Central memory CD4-positive, alpha-beta T cell (primary cell): ENCODE measurements at places on chromosomes 6 and 20.

DNA sequence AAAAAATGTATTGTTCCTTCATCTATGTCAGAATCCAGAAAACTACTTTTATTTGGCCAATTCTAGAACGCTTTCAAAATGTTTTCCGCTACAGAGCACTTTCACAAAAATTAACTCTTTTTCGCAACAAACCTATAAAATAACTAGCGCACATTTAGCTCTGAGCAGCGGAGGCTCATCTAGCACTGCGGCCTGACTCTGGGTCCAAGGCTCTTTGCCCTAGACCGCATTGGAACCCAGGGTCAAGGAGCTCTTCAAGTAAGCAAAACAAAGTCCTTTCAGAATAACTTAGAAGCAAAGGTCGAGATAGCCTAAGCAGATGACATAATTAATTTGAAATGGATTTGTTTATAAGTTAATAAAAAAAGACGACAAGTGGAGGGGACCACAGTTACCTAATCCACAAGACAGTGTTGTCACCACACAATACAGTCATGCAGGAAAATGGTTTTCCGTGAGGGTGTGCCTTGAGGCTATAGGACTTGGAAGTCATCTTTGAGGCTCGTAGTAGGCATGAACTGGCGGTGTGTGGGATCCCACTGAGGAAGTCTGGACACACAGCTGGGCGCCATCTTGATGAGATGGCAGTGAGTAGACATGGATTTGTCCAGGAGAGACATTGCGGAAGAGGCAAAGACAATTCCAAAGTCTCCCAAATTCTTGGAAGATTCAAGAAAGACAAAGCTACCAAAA lies 29.2 kb upstream of the IRF4 start:
- DNase-seq = no peak

DNA sequence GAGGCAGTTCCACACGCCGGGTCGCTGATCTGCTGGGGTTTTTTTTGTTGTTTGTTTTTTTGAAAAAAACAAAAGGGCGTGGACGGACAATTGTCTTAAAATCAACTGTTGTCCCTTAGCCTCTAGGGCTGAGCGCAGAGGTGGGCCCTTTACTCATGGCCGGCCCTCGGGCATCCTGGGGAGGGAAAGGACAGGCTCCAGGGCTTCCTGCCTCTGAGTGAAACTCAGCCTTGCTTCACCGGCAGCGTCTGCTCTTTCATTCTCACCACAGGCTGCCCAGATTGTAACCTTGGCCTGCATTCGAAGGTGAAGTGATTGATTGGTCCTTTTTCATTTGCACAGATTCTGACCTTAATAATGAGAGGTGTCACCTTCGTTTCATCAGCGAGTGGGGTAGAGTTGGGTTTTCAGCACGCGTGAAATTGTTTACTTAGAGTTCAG lies 797 bp downstream of the SMIM13 start:
- no peak for DNase-seq

- DNase-seq = no peak
Measured at GRCh38 chr20:6439737-6440442, 317.1 kb upstream of the FERMT1 start.

GRCh38 chr6:50249493-50249892 lies 199.8 kb upstream of the DEFB112 start:
- DNase-seq = no peak

GRCh38 chr20:38065764-38066375 lies 32.3 kb downstream of the RPRD1B start:
- DNase-seq = no peak

GRCh38 chr6:43729537-43729936 lies 40.5 kb upstream of the VEGFA start:
- no peak for DNase-seq

DNA sequence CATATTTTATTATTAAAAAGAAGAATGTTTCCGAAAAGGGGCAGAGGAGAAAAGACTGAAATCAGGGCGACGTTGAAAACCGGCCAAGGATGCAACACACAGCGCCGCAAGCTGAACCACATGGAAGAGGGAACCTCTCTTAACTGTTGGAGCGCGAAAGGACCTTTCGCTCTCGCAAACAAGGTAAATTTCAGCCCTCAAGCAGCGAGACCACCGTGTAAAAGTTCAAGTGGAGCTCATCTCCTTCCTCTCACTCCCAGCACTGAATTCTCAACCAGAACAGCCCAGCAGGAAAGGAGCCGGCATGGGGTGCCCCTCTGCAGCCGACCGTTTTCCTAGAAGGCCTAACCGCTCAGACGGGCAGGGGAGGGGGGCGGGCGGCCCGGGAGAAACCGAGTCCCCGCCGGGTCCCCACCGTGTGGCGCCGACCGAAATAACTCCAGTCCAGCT lies 621 bp downstream of the GPR63 start:
- peak; percentile 1 for DNase-seq

DNA sequence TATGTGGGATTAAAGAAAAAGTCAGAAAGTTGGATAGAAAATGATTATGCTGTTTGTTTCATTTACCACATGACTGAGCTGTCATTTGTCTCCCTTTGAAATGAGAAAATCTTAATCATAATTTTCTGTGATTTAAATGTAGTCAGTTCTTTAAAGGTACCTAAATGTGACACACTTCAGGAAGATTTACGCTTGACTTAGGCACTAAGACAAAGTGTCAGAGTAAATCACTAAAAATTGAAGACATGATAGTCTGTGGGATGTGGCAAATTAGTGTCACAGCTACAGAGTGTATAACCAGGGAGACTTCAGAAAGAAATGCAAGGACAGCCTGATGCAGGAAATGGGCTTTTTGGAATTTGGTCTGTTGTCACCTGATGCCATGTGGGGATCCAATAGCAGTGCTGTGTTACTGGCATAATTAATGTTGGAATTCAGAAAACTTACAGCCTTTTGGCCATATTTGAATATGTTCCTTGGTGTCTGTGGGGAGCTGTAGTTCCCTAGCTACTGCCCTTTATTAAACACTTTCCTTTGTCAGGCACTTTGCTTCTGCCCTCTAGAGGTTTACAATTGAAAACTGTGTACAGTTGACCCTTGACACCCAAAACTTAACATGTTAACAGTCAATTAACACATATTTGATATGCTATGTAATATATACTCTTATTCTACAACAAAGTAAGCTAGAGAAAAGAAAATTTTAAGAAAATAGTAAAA lies 493.8 kb downstream of the UTRN start:
- DNase-seq = no peak

GRCh38 chr6:31676322-31676903 lies 4.5 kb downstream of the LY6G5C start:
- DNase-seq = no peak

DNA sequence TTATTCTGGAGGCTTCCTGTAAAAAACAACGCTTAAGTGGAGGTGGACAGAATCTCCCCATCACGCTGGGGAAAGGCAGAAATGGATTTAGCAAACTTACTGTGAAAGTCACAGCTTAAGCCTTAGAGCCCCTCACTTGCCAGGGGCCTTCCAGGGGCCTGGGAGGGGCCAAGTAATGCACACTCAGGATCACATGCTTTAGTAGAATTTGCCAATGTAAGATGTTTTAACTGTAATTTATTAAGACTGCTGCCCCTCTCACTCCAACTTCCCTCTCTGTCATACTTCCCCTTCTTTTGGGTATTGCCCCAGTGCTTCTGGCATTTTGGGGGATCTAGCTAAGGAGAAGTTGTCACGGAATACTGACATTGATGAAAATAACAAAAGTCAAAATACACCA lies 12.6 kb upstream of the ADA start:
- DNase-seq = no peak

DNA sequence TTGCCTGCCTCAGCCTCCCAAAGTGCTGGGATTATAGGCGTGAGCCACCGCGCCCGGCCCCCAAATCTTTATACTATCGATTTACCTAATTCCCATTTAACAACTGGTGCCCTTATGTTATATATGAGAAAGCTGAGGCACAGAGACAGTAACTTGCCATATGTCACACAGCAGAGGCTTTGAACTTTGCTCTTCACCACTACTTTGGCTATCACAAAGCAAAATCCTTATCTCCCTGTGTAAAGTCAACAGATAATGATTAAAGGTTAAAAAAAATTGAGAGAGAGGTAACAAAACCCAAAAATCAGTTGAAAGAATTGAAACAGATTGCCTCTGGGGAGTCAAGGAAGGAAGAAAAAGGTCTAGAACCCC lies 22.3 kb downstream of the ILRUN start:
- no peak for DNase-seq

GRCh38 chr20:4026093-4026601 lies 10.8 kb upstream of the RNF24 start:
- DNase-seq = no peak

DNA sequence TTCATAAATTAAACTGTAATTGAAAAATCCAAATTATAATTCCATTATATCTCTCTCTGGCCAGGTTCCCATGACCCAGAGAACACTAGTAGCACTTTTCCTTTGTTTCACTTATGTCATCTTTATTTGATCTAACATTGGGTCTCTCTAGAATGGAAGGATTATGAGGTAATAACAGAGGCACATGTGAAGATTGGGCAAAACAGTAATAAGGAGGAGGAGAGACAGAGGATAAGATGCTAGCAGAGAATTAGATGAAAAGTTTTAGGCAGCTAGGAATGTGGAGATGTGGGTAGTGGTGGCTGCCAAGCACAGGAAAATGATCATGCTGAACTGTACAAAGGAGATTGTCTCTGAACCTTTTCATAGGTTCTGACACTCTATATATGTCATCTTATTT lies 3.3 kb downstream of the TAB2 start:
- no peak for DNase-seq

DNA sequence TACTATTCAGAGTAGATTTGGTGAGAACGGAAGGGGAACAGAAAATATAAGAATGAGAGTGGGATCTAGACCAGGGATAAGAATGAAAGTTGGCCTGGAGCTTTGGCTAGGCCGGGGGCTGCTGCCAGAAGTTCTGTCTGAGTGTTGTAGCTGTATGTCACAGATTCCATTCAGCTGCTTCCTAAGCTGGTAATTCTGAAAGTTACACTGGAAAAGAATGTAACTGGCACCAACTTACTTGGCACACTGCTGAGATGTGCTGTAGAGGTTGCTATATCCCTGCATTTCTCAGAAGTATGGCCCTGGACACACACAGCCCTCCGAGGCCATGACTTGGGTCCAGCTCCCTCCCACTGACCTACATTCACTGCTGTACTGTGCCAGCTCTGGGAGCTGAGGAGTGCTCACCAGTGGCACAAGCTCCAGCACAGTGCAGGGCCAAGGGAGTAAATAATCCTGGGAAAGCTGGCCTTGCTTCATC lies 25.8 kb upstream of the TMEM217 start:
- no peak for DNase-seq

DNA sequence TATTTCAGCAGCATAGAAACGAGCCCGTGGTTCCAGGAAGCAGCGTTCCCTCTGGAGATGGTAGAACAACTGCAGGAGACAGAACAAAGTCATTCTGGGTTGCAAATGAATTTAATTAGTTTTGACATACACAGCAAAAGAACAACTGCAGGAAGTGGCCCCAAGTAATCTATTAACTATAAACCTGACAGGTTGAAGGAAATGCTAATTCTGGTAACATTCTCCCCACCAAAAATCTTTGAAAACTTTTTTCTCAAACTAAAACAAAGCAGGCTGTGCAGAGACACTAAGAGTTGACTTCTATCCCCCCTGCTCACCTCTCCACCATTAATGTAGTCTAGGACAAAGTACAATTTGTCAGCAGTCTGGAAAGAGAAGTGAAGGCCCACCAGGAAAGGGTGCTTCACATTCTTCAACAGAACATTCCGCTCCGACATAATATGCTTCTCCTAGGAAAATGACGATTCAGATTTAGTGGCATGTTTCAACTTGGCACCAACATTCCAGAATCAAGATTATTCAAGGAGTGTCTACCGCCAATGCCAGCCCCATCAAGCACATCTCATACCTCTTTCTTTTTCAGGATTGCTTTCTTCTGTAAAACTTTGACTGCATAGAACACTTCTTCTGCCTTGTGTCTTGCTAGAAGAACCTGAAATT lies 120.4 kb upstream of the SLC2A12 start:
- no peak for DNase-seq

GRCh38 chr20:37313546-37314091 lies 24.2 kb downstream of the MANBAL start:
- DNase-seq = no peak

GRCh38 chr20:62652041-62652893 lies 10.0 kb downstream of the SLCO4A1 start:
- peak; percentile 80 for DNase-seq

GRCh38 chr6:35044145-35044745 lies 96.9 kb downstream of the TCP11 start:
- DNase-seq = no peak

GRCh38 chr6:137093183-137094069 lies 48.7 kb upstream of the IL20RA start:
- DNase-seq = no peak

GRCh38 chr6:149024361-149024760 lies 277.5 kb downstream of the UST start:
- no peak for DNase-seq

DNA sequence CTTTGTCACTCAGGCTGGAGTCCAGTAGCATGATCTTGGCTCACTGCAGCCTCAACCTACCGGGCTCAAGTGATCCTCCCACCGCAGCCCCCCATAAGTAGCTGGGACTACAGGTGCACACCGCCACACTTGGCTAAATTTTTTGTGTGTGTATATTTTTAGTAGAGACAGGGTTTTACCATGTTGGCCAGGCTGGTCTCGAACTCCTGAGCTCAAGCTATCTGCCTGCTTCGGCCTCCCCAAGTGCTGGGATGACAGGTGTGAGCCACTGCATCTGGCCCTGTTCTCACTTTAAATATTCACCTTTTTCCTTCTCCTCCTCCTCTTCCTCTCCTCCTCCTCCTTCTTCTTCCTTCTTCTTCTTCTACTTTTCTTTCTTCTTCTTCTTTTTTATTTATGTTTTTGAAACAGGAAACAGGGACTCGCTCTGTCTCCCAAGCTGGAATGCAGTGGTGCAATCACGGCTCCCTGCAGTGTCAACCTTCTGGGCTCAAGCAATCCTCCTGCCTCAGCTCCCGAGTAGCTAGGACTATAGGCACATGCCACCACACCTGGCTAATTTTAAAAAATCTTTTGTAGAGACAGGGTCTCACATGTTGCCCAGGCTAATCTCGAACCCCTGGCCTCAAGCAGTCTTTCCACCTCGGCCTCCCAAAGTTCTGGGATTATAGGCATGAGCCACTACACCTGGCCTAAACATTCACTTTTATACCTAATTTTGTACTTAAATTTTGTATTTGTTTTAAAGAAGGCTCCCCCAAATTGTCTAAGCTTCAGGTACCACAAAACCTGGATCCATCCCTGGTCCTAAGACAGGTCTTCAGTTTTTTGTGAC lies 47.2 kb upstream of the NCOA3 start:
- DNase-seq = no peak
